Activated CD8-positive, alpha-beta memory T cell treated with anti-CD3 and anti-CD28 coated beads, Interleukin-2, amount 10 ng/mL, durations not matched to agents 7 days and 5 days (primary cell): ENCODE measurements at places on chromosomes 16 and 17. TPM values are rescaled to one million over a fixed set of nuclear protein-coding genes. Genes with fewer than 3 reads are reported as not detected.

GRCh38 chr17:4032245-4032644 is 68.0 kb upstream of the ATP2A3 start:
- no peak overlapping the region for H3K27ac ChIP-seq
- DNase-seq = no peak

DNA sequence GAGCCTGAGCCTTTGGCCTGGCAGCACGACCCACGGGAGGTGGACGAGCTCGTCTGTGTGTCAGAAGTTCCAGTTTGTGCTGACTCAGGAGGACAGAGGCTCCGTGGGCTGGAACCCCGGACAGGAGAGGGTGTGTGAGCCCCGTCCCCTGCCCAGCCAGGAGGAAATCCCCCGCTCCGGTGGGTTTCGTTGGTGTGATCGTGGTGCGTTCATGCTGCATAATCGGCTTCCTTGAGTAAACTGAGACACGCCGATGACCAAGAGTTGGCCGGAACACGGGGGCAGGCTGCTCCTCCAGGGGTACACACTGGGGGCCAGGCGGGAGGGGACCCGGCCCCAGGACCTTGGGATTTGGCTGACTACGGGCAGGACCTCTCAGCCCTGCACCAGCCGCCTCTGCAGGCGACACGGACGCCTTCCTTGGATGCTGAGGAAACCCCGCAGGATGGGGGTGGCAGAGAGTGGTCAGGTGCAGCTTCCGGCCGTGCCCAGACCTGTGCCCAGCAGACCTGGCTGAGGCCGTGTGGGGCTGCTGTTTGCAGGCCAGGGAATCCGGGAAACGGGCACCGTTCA is 8.5 kb downstream of the METRNL start:
- DNase-seq = no peak
- no peak overlapping the region for H3K4me3 ChIP-seq

DNA sequence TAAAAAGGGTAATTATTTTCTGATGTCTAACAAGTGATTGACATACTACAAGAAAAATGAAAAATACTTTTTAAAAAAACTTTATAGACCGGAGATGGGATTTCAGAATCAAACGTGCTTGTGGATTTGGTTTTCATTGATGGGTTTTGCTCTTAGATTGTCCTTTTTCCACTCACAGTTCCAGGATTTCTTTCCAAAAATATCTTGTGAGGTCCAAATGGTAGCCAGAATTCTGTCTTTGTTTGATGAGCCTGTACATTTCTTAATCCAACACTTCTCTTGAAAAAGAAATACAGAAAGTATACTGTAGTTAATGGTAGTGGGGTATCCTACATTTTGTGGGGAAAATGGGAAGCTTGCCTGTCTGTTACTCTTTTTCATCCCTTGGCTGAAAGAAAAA is 329.3 kb downstream of the KCNJ2 start:
- H3K27me3 ChIP-seq = no peaks in the 10 kb centered on the region
- no peak overlapping the region for H3K4me3 ChIP-seq
- H3K36me3 ChIP-seq = no peaks in the 10 kb centered on the region
- H3K27ac ChIP-seq = no peak overlapping the region
- no peaks in the 10 kb centered on the region for H3K4me1 ChIP-seq
- DNase-seq = no peak

NTN1 gene
- total RNA-seq = not detected

GRCh38 chr17:48996722-48997102 is 473 bp upstream of the IGF2BP1 start:
- H3K4me3 ChIP-seq = peak overlapping the region; percentile 26
- no peaks in the 10 kb centered on the region for H3K36me3 ChIP-seq

DNA sequence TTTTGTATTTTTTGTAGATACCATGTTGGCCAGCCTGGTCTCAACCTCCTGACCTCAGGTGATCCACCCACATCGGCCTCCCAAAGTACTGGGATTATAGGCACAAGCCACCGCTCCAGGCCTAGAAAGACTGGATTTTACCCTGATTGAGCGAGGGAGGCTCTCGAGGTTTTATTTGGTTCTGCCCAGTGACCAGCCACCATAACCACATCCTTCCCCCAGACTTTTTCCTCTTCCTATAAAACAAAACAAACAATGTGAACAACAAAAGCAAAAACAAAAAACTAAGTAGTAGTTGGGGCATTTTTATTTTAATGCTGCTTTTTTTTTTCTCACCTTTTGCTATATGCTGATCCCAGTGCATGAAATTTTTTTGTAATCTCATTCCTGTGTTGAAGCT is 509.6 kb downstream of the MAF start:
- H3K4me1 ChIP-seq = peaks cover 40% of the 10 kb centered on the region
- no peak overlapping the region for H3K4me3 ChIP-seq
- no peak overlapping the region for H3K27ac ChIP-seq
- H3K27me3 ChIP-seq = peaks cover 32% of the 10 kb centered on the region

DNA sequence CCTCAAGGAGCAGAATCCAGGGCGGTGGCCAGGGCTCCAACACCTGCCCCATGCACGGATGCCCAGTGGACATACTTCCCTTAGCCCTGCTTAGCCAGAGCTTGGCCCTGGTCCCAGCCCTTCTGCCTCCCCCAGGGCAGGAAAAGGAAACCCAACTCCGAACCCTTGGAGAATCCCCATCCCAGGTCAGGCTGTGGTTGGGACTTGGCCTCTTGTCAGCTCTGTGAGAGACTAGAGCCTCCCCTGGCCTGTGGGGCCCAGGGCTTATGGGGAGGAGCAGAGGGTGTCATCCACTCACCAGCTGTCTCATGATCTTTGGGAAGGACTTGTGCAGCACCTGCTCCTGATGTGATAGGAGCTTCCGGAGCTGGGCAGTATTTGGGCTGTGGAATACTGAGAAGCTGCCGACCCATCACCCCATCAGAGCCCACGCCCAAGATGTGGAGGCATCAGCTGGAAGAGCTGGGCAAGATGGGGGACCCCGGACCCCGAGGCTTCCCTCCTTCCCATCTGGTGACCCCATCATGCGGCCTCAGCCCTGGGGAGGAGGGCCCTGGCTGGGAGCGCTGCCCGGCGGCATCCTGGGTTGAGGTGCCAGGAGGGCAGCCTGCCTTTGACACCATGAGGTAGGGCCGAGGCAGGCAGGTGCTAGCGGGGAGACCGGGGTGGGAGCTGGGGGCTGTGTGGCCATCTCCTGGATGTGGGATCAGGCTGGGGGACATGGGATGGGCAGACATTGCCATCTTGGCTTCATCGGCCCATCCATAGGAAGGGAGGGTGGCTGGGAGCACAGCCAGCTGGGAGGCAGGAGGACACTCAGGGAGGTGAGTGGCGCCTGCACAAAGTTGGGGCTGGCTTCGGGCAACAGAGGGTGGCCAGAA is 45.1 kb downstream of the TNFRSF13B start:
- H3K27me3 ChIP-seq = no peaks in the 10 kb centered on the region
- DNase-seq = no peak
- no peak overlapping the region for H3K4me3 ChIP-seq

- no peak for DNase-seq
- H3K4me1 ChIP-seq = peaks cover 3% of the 10 kb centered on the region
- H3K36me3 ChIP-seq = peaks cover 1% of the 10 kb centered on the region
- no peak overlapping the region for H3K27ac ChIP-seq
- no peak overlapping the region for H3K4me3 ChIP-seq
- H3K27me3 ChIP-seq = no peaks in the 10 kb centered on the region
Measured at GRCh38 chr17:67615736-67616135, 102.0 kb upstream of the NOL11 start.

- no peak overlapping the region for H3K4me3 ChIP-seq
- no peak overlapping the region for H3K27ac ChIP-seq
- DNase-seq = no peak
- no peaks in the 10 kb centered on the region for H3K4me1 ChIP-seq
- peaks cover 6% of the 10 kb centered on the region for H3K27me3 ChIP-seq
- no peaks in the 10 kb centered on the region for H3K36me3 ChIP-seq
Measured at GRCh38 chr17:6279659-6280058, 155.3 kb downstream of the AIPL1 start.

HLF gene
- total RNA-seq = 2.6 TPM

GRCh38 chr16:2250652-2251295 is 613 bp downstream of the ECI1 start:
- peaks cover 11% of the 10 kb centered on the region for H3K4me1 ChIP-seq
- no peaks in the 10 kb centered on the region for H3K27me3 ChIP-seq
- peak; percentile 51 for DNase-seq
- H3K27ac ChIP-seq = peak overlapping the region; percentile 91
- peaks cover 30% of the 10 kb centered on the region for H3K36me3 ChIP-seq
- peak overlapping the region; percentile 89 for H3K4me3 ChIP-seq

AANAT gene
- total RNA-seq = not detected

- peaks cover 6% of the 10 kb centered on the region for H3K4me1 ChIP-seq
- no peak overlapping the region for H3K27ac ChIP-seq
- peaks cover 50% of the 10 kb centered on the region for H3K27me3 ChIP-seq
- DNase-seq = no peak
Measured at GRCh38 chr17:68591583-68591982, 9.6 kb downstream of the FAM20A start.

DNA sequence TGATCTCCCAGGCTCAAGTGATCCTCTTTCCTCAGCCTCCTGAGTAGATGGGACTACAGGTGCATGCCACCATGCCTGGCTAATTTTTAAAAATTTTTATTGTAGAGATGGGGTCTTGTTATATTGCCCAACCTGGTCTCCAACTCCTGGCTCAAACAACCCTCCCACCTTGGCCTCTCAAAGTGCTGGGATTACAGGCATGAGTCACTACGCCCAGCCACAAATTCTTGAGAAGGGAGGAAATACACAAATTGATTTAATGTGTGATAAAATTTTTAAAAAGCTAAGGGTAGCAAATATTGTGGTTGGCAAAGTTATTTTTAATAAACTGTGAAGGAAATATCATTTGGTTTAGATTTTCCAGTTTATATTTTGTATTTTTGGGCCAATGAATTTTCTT is 9.6 kb downstream of the ITGAD start:
- H3K36me3 ChIP-seq = peaks cover 20% of the 10 kb centered on the region
- no peak overlapping the region for H3K4me3 ChIP-seq
- H3K4me1 ChIP-seq = peaks cover 48% of the 10 kb centered on the region
- H3K27me3 ChIP-seq = peaks cover 6% of the 10 kb centered on the region
- H3K27ac ChIP-seq = peak overlapping the region; percentile 54

DNA sequence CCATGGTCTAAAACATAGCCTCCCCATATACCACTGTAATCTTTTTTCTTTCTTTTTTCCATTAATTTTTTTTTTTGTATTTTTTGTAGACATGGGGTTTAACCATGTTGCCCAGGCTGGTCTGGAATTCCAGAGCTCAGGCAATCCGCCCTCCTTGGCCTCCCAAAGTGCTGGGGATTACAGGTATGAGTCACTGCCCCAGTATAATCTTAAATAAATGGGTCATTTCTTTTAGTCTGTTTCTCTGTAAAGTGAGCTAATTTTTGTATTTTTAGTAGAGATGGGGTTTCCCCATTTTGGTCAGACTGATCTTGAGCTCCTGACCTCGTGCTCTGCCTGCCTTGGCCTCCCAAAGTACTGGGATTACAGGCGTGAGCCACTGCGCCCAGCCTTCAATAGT is 5.7 kb upstream of the NME1 start:
- H3K27me3 ChIP-seq = no peaks in the 10 kb centered on the region
- no peaks in the 10 kb centered on the region for H3K36me3 ChIP-seq
- DNase-seq = no peak

PARD6A gene
- 15.2 TPM for total RNA-seq

PPY gene
- not detected for total RNA-seq

GRCh38 chr16:67084345-67085028 is 25.3 kb upstream of the PHAF1 start:
- H3K36me3 ChIP-seq = peaks cover 33% of the 10 kb centered on the region
- no peaks in the 10 kb centered on the region for H3K27me3 ChIP-seq
- H3K27ac ChIP-seq = no peak overlapping the region
- peaks cover 15% of the 10 kb centered on the region for H3K4me1 ChIP-seq
- DNase-seq = no peak
- H3K4me3 ChIP-seq = no peak overlapping the region

PLD2 gene
- 11.7 TPM for total RNA-seq

DNA sequence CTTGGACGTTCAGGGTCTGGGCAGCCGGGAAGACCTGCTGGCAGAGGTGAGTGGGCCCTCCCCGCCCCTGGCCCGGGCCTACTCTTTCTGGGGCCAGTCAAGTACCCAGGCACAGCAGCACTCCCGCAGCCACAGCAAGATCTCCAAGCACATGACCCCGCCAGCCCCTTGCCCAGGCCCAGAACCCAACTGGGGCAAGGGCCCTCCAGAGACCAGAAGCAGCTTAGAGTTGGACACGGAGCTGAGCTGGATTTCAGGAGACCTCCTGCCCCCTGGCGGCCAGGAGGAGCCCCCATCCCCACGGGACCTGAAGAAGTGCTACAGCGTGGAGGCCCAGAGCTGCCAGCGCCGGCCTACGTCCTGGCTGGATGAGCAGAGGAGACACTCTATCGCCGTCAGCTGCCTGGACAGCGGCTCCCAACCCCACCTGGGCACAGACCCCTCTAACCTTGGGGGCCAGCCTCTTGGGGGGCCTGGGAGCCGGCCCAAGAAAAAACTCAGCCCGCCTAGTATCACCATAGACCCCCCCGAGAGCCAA is 8.6 kb upstream of the ABCC3 start:
- no peaks in the 10 kb centered on the region for H3K36me3 ChIP-seq
- H3K27me3 ChIP-seq = peaks cover 35% of the 10 kb centered on the region
- no peak overlapping the region for H3K4me3 ChIP-seq
- DNase-seq = peak; percentile 70
- no peak overlapping the region for H3K27ac ChIP-seq

GRCh38 chr17:81865733-81866439 is 5.3 kb downstream of the ARHGDIA start:
- no peak overlapping the region for H3K4me3 ChIP-seq
- no peak for DNase-seq
- peaks cover 50% of the 10 kb centered on the region for H3K4me1 ChIP-seq
- no peaks in the 10 kb centered on the region for H3K27me3 ChIP-seq
- H3K27ac ChIP-seq = no peak overlapping the region
- peaks cover 26% of the 10 kb centered on the region for H3K36me3 ChIP-seq

DNA sequence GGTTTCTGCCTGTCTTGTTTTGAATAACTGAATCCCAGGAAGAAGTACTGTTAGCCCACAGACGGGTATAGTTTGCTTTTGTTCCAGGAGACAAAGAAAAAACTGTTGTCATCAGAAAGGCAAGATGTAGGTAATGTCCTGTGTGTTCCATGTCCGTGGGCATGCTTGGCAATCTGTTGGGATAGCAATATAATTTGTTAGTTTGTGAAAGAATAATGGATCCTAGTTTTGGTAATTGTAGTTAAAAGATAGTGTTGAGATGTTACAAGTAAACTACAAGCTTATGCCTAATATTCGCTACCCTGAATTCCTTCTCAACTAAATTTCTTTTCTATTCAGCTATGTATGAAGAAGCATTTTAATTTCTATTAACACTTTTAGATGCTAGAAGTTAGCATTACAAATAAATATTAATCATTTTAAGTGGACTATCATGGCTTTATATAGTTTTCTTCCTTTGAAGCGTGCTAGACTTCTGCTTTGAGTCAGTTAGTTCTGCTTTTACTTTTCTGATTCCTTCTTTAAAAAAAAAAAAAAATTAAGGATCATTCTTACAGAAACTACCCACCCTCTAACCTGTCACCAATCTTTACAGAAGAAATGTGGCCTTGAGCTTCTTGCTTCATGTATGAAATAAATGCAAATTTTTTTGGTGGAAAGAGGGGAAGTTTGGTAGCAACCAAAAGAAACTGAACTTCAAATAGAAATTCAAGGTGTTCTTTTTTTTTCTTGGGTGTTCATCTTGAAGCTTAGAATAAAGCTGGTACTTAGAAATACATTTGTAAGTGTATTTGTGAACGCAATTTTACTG is 2.4 kb downstream of the EVI2A start:
- H3K27ac ChIP-seq = peak overlapping the region; percentile 96
- H3K4me1 ChIP-seq = peaks cover 44% of the 10 kb centered on the region
- no peaks in the 10 kb centered on the region for H3K27me3 ChIP-seq
- no peak for DNase-seq

- peaks cover 74% of the 10 kb centered on the region for H3K27me3 ChIP-seq
- no peak overlapping the region for H3K4me3 ChIP-seq
- no peaks in the 10 kb centered on the region for H3K4me1 ChIP-seq
- H3K36me3 ChIP-seq = no peaks in the 10 kb centered on the region
- no peak for DNase-seq
Measured at GRCh38 chr17:40949418-40949817, 12.0 kb upstream of the KRT23 start.
